ENCODE measurements at places on chromosomes 16 and 17. TPM values are rescaled to one million over a fixed set of nuclear protein-coding genes. Genes with fewer than 3 reads are reported as not detected.

Gene TMC7
- total RNA-seq, result not detected

Gene TBC1D3K
- total RNA-seq, result not detected

Gene CES5A
- not detected for total RNA-seq

- peaks cover 18% of the 10 kb centered on the region for H3K27me3 ChIP-seq
- peak overlapping the region; percentile 72 for H3K4me3 ChIP-seq
- H3K36me3 ChIP-seq, result peaks cover 9% of the 10 kb centered on the region
- H3K4me1 ChIP-seq, result peaks cover 37% of the 10 kb centered on the region
- H3K27ac ChIP-seq, result no peak overlapping the region
These were observed 390 bp downstream of the ZNRF1 start for GRCh38 chr16:74999219-74999608.

GRCh38 chr17:50447870-50448595 is 20.6 kb downstream of the CHAD start:
- peaks cover 2% of the 10 kb centered on the region for H3K36me3 ChIP-seq
- peaks cover 10% of the 10 kb centered on the region for H3K4me1 ChIP-seq
- H3K27me3 ChIP-seq, result no peaks in the 10 kb centered on the region
- no peak overlapping the region for H3K27ac ChIP-seq
- no peak for DNase-seq

Gene KRTAP4-6
- total RNA-seq, result not detected

DNA sequence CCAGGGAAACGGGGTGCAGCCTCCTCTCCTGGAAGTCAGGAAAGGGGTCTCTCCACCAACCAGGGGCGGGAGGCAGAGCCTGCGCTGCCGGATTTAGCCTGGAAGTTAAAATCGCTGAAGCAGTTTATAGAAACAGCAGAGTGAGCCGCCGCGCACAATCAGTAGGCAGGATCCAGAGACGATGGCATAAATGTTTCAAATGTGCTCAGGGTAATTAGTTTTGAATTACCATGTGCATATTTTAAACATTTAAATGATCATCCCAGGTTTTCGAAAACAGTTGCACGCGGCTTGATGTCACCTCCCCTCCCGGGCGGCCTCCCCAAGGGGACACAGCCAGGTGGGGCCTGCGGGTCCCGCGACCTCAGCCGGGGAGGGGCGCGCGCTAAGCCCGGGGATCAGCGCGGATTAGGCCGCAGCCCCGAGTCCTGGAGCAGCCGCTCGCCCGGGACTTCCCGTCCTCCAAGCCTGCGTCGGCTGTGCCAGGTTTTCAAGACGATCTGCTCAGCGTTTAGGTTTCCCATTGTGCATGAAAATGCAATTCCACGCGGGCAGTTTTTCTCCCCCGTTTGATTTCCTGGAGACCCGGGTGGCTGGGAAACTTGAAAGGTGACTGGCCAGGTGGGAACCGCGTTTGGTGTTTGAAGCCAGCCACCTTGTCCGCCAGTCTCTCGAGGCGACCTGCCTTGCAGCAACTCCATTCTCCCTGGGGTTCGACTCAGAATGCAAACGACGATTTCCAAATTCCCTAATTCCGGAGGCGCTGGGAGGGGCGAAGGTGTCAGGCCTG is 78.3 kb downstream of the RPA1 start:
- DNase-seq, result no peak
- H3K27ac ChIP-seq, result no peak overlapping the region
- H3K27me3 ChIP-seq, result peaks cover 66% of the 10 kb centered on the region
- H3K4me1 ChIP-seq, result peaks cover 7% of the 10 kb centered on the region

GRCh38 chr17:50661795-50662391 is 27.2 kb downstream of the ABCC3 start:
- peaks cover 32% of the 10 kb centered on the region for H3K4me1 ChIP-seq
- H3K27me3 ChIP-seq, result peaks cover 7% of the 10 kb centered on the region
- H3K4me3 ChIP-seq, result peak overlapping the region; percentile 29
- H3K27ac ChIP-seq, result peak overlapping the region; percentile 85
- H3K36me3 ChIP-seq, result no peaks in the 10 kb centered on the region
- DNase-seq, result peak; percentile 64

- no peak overlapping the region for H3K27ac ChIP-seq
- H3K4me1 ChIP-seq, result no peaks in the 10 kb centered on the region
- H3K36me3 ChIP-seq, result no peaks in the 10 kb centered on the region
- H3K27me3 ChIP-seq, result no peaks in the 10 kb centered on the region
- H3K4me3 ChIP-seq, result no peak overlapping the region
These were observed 11.9 kb upstream of the RBFOX3 start for GRCh38 chr17:79622776-79623175.

GRCh38 chr16:31213877-31214707 is at the start of gene TRIM72:
Gene TRIM72, plus strand, starts transcription at chr16:31214119. Its CDS starts 620 bp downstream, at chr16:31214739.
- no peaks in the 10 kb centered on the region for H3K36me3 ChIP-seq
- no peak within 1 kb of the TSS for H3K4me3 ChIP-seq
- no peak for DNase-seq
- H3K27me3 ChIP-seq, result peaks cover 46% of the 10 kb centered on the region

Gene ACAP1
- total RNA-seq, result 709 TPM

All from activated CD4-positive, alpha-beta memory T cell treated with anti-CD3 and anti-CD28 coated beads, Interleukin-2, amount 10 ng/mL, durations not matched to agents 7 days and 5 days (primary cell).